ENCODE measurements at places on chromosomes 2 and 18. TPM values are rescaled to one million over a fixed set of nuclear protein-coding genes. Genes with fewer than 3 reads are reported as not detected.

DNA sequence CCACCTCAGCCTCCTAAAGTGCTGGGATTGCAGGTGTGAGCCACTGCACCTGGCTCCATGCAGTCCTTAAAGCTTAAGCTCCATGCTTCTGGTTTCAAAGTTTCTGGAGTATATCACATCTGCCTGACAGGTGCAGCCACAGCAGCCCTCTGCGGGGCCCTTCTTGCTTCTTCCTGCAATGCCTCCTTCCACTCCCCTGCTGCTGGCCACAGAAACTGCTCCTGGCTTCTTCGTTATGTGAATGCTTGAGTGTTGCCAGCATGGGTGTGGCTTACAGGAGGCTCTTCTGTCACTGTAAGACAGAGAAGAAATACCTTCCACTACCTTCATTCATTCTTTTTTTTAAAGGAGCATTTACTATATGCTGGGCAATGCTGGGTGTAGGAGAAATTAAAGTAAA is 10.1 kb upstream of the CCBE1 start:
- H3K4me3 ChIP-seq = no peak overlapping the region
- H3K4me1 ChIP-seq = no peaks in the 10 kb centered on the region
- DNase-seq = no peak
- no peaks in the 10 kb centered on the region for H3K36me3 ChIP-seq
- H3K27me3 ChIP-seq = no peaks in the 10 kb centered on the region
- no peak overlapping the region for H3K27ac ChIP-seq

RNF144A gene
- total RNA-seq = 12.6 TPM

DNA sequence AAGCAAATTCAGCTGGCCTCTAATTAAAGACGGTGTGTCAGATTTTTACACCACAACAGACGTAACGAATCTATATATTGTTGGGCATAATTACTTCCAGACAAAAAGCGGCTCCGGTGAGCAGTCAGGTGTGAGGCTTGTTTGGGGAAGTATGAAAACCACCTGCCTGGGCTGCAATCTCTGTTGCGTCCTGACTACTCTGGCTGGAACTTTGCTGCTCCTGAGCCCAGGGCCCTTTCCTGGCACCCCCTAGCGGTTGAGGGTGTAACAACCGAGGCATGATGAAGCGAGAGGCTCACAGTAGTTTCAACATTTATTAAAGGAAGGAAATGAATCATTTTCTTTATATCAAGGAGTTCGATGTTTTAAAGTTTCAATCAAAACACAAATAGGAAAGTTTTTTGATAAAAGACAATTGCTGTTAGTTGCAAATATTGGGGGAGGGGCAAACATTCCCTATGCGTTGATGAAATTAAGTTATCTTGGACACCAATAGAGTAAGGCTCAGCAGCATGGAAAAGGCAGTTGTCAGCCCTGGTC is 10.6 kb upstream of the ITGB6 start:
- H3K4me3 ChIP-seq = no peak overlapping the region
- peaks cover 54% of the 10 kb centered on the region for H3K4me1 ChIP-seq
- no peaks in the 10 kb centered on the region for H3K27me3 ChIP-seq
- H3K27ac ChIP-seq = no peak overlapping the region

SPP2 gene
- total RNA-seq = not detected

DNA sequence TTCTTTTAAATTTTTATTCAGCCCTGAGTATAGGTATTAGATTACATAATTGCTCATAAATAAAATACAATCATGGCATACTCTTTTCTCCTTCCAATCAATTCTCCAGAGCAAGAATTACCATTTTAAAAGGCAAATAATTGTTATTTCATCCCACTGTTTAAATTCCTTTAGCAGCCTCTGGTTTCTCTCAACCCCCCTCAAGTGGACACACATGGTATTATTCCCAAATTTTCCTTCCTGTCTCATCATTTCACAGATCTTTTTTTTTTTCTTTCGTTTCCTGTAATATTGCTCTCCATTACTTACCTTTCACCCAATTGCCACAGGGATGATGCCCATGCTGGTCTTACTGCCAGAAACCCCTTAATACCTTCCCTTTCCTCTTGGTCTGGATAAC is 385.2 kb downstream of the RIT2 start:
- no peak overlapping the region for H3K4me3 ChIP-seq
- H3K27ac ChIP-seq = no peak overlapping the region

ZSWIM2 gene
- not detected for total RNA-seq

- no peak overlapping the region for H3K4me3 ChIP-seq
- H3K27me3 ChIP-seq = no peaks in the 10 kb centered on the region
- no peaks in the 10 kb centered on the region for H3K4me1 ChIP-seq
These were observed 4.2 kb downstream of the RNF144A start for GRCh38 chr2:6921321-6921922.

ARHGAP28 gene
- total RNA-seq = 3.0 TPM

DNA sequence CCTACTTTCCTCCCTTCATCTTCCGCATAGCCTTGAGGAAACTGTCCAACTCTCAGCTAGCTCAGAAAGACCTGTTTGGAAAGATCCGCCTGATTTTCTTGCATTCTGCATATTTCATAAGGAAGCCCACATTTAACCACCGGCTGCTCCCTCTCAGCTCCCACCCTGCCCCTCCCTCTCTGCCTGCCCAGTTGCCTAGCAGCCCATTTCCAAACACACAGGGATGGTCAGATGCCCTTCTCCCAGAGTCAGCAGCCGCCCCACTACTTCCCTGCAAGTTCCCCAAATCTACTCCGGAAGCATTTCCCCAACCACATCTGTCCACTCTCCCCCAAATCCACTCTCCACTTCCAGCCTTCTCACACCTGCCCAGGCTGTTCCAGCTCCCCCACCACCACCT is 96.0 kb downstream of the TNS1 start:
- peaks cover 100% of the 10 kb centered on the region for H3K4me1 ChIP-seq
- no peaks in the 10 kb centered on the region for H3K27me3 ChIP-seq
- peaks cover 24% of the 10 kb centered on the region for H3K36me3 ChIP-seq

DNA sequence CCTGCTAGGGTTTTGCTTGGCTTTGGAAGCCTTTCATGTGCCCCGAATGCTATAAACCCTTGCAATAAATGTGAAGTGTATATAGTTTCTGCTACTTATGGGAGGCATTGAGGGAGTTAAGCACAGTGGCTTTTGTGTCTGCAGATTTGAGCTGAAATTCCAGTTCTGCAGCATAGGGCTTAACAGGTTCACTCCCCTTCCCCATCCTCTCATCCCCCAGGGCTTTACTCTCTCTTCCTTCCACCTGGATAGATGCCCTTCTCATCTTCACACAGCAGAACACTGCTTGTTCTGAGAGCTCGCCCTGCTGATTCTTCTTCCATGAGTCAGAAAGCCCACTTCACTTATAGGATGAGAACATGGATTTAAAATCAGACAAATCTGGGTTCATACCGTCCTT is 37.2 kb downstream of the SOX11 start:
- H3K4me3 ChIP-seq = no peak overlapping the region
- H3K27ac ChIP-seq = no peak overlapping the region
- H3K4me1 ChIP-seq = no peaks in the 10 kb centered on the region
- H3K36me3 ChIP-seq = no peaks in the 10 kb centered on the region
- no peak for DNase-seq

DNA sequence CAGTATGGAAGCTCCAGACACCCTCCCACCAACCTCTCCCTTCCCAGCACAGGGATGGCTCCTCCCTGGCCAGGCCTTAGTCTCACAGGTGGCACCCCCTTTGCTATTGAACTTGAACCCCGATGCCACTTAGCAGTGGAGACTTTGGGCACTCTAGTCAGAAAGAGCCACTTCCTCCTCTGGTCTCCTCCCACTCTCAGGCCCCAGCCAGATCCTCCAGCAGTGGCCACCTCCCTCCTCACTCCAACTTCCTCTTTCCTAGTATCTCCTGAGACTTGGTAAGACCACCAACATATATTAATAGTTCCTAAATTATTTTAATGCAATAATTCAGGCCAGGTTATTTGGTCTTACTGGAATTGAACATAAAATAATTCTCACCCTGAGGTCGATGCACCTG is 437.2 kb upstream of the ID2 start:
- H3K4me3 ChIP-seq = no peak overlapping the region
- no peaks in the 10 kb centered on the region for H3K4me1 ChIP-seq
- no peak for DNase-seq
- H3K27ac ChIP-seq = no peak overlapping the region

PAIP2B gene
- total RNA-seq = 18.1 TPM

GRCh38 chr2:24153478-24153877 is 21.4 kb upstream of the FAM228A start:
- H3K27ac ChIP-seq = no peak overlapping the region
- H3K36me3 ChIP-seq = peaks cover 13% of the 10 kb centered on the region
- no peaks in the 10 kb centered on the region for H3K4me1 ChIP-seq
- H3K4me3 ChIP-seq = no peak overlapping the region

DNA sequence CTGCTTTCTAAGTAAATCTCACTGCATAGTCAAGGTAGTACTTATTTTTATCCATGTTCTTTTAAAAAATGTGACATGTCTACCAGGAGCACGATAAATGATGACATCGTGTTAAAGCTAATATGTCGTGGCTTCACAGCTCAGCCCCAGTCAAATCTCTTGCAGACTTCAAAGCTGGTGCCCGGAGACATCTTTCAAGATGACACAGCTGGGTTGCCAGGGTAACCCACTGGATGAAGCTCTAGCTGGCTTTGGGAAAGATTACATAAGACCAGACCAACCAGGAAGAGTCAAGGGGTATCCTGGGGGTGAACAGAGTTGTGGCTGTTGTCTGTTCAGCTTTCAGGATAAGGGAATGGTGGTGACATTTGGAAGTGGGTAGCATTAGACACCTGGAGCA is 67.8 kb downstream of the VSNL1 start:
- no peaks in the 10 kb centered on the region for H3K4me1 ChIP-seq
- H3K27ac ChIP-seq = no peak overlapping the region
- H3K36me3 ChIP-seq = no peaks in the 10 kb centered on the region
- no peak for DNase-seq

GATA6 gene
- total RNA-seq = 88.7 TPM

- no peaks in the 10 kb centered on the region for H3K36me3 ChIP-seq
- peaks cover 20% of the 10 kb centered on the region for H3K4me1 ChIP-seq
- no peak overlapping the region for H3K4me3 ChIP-seq
- no peak overlapping the region for H3K27ac ChIP-seq
These were observed 2.9 kb upstream of the WDR7 start for GRCh38 chr18:56647951-56648893.

ATP6V1B1 gene
- total RNA-seq = not detected

- no peak overlapping the region for H3K27ac ChIP-seq
- H3K27me3 ChIP-seq = no peaks in the 10 kb centered on the region
- H3K36me3 ChIP-seq = peaks cover 69% of the 10 kb centered on the region
- no peaks in the 10 kb centered on the region for H3K4me1 ChIP-seq
These were observed 272.1 kb downstream of the HDAC4 start for GRCh38 chr2:239128706-239129105.

DNA sequence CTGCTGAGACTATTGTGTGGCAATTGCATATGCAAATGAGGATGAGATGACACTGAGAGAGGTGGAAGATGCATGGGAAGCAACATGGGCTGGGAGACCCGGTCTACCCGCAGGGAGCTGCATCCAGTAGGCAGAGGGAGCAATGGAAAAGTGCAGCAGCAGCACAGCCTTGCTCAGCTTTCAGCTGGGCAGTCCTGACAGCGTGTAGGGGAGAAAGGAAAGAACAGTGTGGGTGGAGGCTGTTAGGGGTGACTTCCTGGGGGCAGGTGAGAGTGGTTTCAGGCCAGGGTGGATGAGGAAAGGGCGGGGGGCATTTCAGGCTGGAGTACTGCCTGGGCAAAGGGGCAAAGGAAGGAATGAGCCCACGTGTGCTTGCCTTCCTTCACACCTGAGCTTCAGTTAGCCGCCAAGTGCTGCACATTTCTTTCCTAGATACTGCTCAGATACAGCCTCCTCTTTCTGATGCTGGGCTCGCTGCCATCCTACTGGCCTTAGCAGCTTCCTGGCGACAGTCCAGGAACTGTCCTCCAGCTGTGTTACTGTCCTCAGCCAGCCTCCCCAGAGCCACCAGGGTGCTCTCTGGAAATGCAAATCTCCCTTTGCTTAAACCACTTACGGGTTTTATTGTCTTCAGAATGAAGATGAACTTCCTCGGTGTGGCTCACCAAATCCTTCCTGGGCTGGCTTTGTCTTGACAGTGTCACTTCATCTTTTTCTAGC is 276.3 kb downstream of the TSN start:
- no peak for DNase-seq
- no peaks in the 10 kb centered on the region for H3K27me3 ChIP-seq
- no peak overlapping the region for H3K4me3 ChIP-seq
- H3K36me3 ChIP-seq = no peaks in the 10 kb centered on the region
- H3K27ac ChIP-seq = no peak overlapping the region
- H3K4me1 ChIP-seq = no peaks in the 10 kb centered on the region

DNA sequence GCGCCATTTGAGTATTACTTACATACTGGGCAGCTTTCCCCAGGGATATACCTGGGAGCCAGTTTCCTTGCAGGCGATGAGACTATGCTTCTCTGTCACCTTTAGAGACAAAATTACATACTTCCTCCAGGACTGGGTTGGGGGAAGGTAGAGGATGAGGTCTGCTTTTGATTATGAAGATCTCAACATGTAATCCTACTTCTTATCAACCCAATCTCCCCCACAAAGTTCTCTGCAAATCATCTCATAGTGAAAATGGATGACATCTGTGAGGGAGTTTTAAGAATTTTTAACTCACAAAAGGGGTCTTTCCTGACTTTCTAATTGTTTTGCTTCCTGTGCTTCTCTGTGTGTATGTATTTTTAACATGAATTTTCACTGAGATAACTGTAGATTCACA is 81.9 kb downstream of the TMEM131 start:
- no peak for DNase-seq
- no peaks in the 10 kb centered on the region for H3K27me3 ChIP-seq
- H3K4me3 ChIP-seq = no peak overlapping the region

DNA sequence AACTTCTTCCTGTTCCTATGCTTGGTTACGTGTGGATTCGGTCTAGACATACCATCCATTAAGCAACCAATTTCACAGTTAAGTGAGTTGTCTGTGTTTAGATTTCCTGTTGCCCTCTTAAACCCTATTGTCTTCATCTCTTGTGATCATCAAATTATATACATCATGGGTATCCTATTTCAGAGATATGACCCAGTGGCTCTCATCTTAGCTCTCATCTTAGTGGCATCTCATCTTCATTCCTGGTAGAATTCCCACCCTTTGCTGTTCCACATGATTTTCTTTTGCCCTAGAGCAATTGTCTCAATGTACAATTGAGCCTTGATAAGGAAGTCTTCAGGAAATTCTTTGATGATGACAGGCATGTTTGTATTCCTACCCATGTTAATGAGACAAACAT is 29.4 kb upstream of the FN1 start:
- no peaks in the 10 kb centered on the region for H3K36me3 ChIP-seq
- no peaks in the 10 kb centered on the region for H3K27me3 ChIP-seq
- DNase-seq = no peak
- peaks cover 3% of the 10 kb centered on the region for H3K4me1 ChIP-seq
- H3K4me3 ChIP-seq = no peak overlapping the region

TCF7L1 gene
- total RNA-seq = 4.0 TPM
